Calu3 (cell line): ENCODE measurements at places on chromosomes 12 and 14.

DNA sequence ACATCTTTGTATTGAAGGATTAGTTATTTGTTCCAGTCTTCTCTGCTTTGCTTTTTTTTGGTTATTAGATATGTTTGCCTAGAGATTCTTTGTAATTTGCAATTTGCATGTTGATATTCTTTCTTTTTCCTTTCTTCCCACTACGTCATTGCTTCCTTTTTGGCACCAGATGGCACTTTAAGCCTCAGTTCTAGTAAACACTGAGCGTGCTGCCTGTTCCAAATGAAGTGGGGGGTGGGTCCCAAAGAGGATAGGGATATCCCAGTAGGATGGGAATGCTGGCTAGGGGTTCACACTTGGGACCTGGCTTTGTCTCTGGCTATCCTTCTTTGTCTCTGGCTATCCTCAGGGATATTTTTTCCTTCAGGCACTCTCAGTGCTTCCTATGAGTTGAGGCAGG, 17.0 kb downstream of the EAPP start:
- DNase-seq: no peak

DNA sequence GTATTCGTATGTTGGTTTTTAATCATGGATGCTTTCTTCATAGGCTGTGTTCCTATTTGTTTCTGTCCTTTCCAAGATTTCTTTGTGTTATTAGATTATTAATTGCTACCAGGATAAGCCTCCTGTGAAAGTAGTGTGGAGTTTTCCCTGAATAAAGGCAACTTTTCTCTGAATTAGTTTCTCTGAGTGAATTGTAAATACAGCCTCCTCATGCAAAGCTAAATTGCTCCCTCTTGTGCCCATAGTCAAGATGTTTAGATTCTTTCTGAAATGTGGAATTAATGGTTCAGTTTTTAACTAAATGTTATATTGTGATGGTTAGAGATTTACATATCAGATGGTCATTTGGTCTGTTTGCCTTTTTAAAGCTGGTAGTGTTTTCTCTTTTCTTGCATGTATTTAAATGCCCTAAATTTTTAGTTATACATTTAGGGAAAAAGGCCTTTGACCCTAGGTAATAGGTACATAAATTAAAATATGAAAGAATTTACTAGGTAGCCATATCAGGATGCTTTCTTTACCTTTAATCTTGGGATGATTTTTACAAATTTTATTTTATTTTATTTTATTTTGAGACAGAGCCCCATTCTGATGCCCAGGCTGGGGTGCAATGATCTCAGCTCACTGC, 8.9 kb downstream of the APAF1 start:
- DNase-seq: peak; percentile 22

- DNase-seq: no peak
Observed at GRCh38 chr12:132140501-132140900, 3.6 kb downstream of the DDX51 start.

- DNase-seq: no peak
Observed at GRCh38 chr14:65357113-65357512, 55.4 kb upstream of the FUT8 start.

- DNase-seq: no peak
Observed at GRCh38 chr12:132937476-132937875, 18.6 kb downstream of the ZNF605 start.

- DNase-seq: no peak
Observed at GRCh38 chr12:21500786-21501257, 613 bp downstream of the RECQL start.

- no peak for DNase-seq
Observed at GRCh38 chr12:92597118-92597517, 105.7 kb upstream of the PLEKHG7 start.

DNA sequence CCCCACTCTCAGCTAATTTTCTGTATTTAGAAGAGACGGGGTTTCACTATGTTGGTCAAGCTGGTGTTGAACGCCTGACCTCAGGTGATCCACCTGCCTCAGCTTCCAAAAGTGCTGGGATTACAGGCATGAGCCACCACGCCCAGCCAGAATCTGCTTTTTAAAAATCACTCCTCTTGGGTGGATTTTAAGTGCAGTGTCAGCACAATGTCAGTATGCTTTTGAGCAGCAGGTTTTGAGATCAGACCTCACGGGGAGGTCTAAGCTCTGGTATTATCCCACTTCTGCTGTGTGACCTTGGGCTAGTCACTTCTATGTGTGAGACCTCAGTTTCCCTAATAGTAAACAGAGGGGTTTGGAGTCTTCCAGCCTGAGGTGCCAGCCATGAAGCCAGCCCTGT, 51.8 kb upstream of the GSC start:
- DNase-seq: no peak

- no peak for DNase-seq
Observed at GRCh38 chr14:69247676-69248440, 12.1 kb upstream of the GALNT16 start.

DNA sequence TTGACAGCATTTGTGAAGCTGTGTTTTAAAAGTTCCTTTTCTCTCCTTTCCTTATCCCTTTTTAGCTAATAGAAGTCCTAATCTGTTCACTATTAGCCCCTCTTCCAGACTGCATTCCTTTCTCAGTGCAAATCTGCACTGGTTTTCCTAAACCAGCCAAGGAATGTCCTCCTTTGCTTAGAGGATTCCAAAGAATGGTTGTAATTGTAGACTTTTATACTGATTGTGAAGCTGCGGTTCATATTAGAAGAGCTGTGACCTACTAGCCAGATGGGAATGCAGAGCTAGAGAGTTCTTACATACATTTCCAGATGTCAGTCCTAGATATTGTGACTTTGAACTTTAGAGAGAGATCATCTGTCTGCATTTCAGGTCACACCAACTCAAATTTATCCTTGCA, 79.8 kb downstream of the MYRFL start:
- DNase-seq: no peak

DNA sequence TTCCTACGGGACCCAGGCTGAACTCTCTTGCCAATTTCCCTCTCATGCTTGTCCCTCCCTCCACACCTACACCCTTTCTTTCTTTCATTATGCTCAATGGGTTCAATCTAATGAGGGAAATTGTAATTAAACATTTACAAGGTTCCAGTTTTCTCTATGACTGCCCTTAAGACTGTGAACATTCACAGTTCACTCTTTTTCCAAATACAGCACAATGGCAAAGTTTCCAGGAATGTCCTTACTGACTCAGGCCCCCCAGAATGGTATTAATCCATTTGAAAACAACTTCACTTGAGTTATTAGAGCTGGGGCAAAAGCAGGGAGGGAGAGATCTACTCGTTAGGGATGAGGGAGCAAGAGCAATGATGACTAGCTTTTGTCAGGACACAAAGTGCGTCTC, 892.1 kb downstream of the NRXN3 start:
- DNase-seq: no peak

GRCh38 chr12:110280392-110280778, 662 bp upstream of the ATP2A2 start:
- DNase-seq: peak; percentile 71

DNA sequence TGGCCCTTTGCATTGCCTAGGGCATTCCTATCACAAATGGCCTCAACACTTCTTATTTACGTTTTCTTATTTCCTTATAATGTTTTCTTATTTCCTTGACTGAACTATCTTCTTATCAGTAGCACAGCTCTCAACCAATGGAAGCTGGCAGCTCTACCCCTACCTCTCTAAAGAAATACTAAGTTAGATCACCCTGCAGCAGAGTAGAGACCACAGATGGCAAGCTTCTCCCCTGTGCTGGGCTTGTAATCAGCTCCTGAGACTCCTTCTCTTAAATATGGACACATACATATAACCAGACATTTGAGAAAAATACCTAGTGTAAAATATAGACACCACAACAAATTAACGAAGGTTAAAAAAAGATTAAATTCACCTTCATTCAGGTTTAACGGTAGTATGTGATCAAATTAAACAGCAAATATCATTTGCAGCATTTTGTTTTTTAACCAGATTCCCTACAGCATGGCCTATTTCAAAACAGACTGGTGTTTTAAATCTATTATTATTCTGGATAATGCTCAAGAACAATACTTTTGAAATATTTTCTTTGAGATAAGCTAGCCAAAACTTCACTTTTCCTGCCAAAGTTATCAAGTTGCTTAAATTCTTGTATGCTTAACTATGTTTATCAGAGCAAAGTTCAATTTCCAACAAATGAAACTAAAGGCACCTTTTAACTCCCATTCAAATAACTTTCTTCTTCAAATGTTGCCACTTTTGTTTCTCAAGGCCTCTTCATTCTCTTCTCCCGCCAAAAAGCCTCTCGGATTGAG, 54.3 kb downstream of the SLC41A2 start:
- DNase-seq: no peak

- DNase-seq: no peak
Observed at GRCh38 chr12:109741286-109741969, 27.8 kb downstream of the FAM222A start.

DNA sequence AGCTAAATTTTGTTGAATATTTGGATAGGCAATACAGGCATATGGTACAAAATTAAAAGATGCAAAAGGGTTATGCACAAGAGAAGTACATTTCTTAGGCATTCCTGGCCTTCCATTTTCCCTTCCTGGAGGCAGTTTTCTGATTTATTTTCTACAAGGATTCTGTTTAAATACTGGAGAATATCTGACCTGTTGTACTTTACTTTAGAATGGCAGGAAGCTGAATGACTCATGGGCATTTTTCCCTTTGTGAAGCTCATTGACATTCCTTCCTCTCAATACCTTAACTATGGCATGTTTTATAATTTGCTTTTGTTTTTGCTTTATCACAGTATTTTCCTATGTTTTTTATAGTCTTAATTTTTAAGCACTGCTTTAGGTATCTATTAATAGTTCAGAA, 62.7 kb downstream of the RCOR1 start:
- peak; percentile 9 for DNase-seq

GRCh38 chr12:49228653-49229052, 36.2 kb upstream of the TUBA1C start:
- no peak for DNase-seq

- peak; percentile 79 for DNase-seq
Observed at GRCh38 chr12:111766608-111767361, at the start of gene ALDH2. Gene ALDH2, plus strand, starts transcription at chr12:111766933. Its CDS starts 50 bp downstream, at chr12:111766983.
